Cerebellum (tissue), 4 donors: ENCODE measurements at places on chromosomes 13 and 19.

GRCh38 chr19:5309438-5310204 is 31.0 kb downstream of the PTPRS start:
- no peak for DNase-seq

GRCh38 chr19:43983544-43983911 is 460 bp upstream of the ZNF155 start:
- no peak for DNase-seq

GRCh38 chr13:23985839-23986238 is 88.5 kb upstream of the C1QTNF9B start:
- no peak for DNase-seq

GRCh38 chr19:11984986-11985385 is 20.1 kb downstream of the ZNF763 start:
- no peak for DNase-seq

- DNase-seq, result no peak
Measured at GRCh38 chr13:27842571-27842970, 50.3 kb downstream of the GSX1 start.

DNA sequence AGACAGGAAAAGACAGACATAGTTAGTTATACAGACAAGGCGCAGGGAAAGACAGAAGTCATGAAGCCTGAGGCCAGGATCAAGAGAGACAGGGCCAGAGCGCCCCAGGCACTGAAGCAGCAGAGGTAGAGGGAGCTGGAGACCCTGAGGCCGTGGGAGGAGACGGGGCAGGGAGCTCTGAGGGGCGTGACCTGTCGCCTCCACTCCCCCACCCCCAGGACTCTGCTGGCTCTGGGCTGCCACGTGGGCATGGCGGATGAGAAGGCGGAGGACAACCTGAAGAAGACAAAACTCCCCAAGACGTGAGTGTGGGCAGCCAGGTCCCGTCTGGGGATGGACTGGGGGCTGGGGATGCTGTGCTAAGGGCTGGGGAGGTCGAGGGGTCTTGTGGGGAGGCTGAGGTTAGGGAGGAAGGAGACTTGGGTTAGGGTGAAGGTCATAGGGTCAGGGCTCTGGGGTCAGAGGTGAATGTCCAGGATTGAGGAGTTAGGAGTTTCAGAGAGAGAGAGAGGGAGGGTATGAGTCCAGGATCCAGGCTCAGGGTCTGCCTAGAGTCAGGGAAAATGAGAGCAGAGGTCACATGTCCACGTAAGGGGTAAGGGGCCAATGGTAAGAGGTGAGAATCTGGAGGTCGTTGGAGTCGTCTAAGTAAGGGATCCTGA is 31.1 kb downstream of the RYR1 start:
- no peak for DNase-seq

DNA sequence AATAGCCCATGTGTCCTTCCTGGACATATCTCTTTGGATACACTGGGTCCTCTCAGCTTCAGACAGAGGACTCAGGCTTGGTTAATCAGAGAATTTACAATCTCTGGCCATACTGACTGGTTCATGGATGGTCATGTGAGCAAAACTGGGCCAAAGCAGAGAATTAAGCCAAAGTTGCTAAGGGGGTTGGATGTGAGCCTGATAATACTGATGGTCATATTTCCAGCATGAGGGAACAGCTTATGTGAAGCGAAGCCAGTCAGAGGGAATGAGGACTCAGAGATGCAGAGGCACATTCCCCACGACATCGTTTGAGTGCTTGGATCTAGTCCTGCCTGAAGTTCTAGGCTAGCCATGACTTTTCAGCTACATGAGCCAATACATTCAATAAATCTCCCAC is 22.0 kb upstream of the LRRC4B start:
- DNase-seq, result no peak
